Activated T-helper 1 cell treated with anti-CD3 and anti-CD28 coated beads, Interleukin-12 subunit alpha, Interleukin-12 subunit beta, Interleukin-2, Interleukin-4 antibody, amounts not matched to agents 30 ng/mL and 10 ng/mL and 1 ng/mL, durations not matched to agents 14 hours and 24 hours and 36 hours (primary cell): ENCODE measurements at places on chromosomes 7 and 10.

GRCh38 chr7:36202398-36202797 lies 49.3 kb downstream of the EEPD1 start:
- H3K27ac ChIP-seq, result no peak overlapping the region
- H3K4me1 ChIP-seq, result peaks cover 15% of the 10 kb centered on the region
- H3K4me3 ChIP-seq, result no peak overlapping the region
- no peak for DNase-seq
- no peaks in the 10 kb centered on the region for H3K36me3 ChIP-seq
- H3K27me3 ChIP-seq, result peaks cover 3% of the 10 kb centered on the region

- peaks cover 2% of the 10 kb centered on the region for H3K27me3 ChIP-seq
- DNase-seq, result no peak
- H3K4me3 ChIP-seq, result no peak overlapping the region
- H3K27ac ChIP-seq, result no peak overlapping the region
Measured at GRCh38 chr10:89625041-89625765, 19.8 kb downstream of the PANK1 start.

DNA sequence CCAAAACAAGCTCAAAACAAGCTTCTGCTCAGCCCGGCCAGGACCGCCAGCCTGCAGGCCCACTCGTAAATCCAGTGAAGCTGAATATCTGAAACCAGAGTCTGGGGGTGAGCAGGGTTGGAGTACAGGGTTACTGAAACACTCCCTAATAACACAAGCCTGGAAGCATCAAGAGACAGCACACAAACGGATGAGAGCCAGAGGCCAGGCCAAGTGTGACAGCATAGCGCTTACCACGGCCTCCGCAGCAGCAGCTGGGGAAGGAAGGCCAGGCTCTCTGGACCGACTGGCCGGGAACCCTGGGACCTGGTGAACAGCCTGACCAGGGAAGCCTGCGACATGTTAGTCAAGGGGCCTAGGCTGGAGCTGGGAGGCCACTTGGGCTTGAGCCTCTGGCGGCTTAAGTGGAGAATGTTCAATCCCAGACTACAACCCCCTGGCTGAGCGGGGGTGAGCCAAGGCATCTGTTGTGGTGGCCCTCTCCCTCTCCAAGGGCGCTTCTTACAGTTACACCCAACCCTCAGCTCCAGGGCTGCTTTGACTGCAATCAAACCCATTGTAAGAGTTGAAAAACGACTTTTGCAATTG lies 21.7 kb upstream of the RNF32 start:
- peaks cover 54% of the 10 kb centered on the region for H3K27me3 ChIP-seq
- DNase-seq, result no peak
- no peak overlapping the region for H3K27ac ChIP-seq
- peaks cover 22% of the 10 kb centered on the region for H3K4me1 ChIP-seq
- H3K36me3 ChIP-seq, result peaks cover 11% of the 10 kb centered on the region

DNA sequence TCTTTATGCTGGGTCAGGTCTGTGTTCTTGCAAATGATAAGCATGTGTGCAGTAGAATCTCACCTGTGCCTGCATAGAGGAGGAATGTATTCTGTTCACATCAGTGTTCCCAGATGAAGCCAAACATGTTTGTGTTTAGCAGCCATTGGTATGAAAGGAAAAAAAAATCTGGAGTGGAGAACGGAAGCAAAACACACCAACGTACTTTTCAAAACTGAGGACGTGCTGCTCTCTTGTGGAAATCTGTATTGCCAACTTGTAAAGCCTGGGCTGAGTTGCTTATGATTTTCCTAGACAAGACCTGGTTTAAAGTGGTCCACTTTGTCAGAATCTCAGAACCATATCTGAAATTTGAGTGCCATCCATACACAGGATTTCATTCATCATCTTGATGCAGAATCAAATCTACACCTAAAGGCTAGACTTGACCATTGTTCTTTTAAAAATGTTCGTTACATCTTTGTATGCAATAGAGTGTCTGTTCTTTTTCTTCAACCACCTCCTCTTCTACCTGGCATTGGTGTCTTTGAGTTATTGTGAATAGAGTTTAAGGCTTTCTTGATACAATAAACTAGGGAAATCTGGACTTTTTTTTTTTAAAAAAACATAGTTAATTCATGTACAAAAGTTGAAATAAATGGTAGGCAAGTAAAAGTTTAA lies 367.7 kb downstream of the PHF14 start:
- no peak for DNase-seq
- no peaks in the 10 kb centered on the region for H3K4me1 ChIP-seq
- H3K4me3 ChIP-seq, result no peak overlapping the region
- no peaks in the 10 kb centered on the region for H3K27me3 ChIP-seq

DNA sequence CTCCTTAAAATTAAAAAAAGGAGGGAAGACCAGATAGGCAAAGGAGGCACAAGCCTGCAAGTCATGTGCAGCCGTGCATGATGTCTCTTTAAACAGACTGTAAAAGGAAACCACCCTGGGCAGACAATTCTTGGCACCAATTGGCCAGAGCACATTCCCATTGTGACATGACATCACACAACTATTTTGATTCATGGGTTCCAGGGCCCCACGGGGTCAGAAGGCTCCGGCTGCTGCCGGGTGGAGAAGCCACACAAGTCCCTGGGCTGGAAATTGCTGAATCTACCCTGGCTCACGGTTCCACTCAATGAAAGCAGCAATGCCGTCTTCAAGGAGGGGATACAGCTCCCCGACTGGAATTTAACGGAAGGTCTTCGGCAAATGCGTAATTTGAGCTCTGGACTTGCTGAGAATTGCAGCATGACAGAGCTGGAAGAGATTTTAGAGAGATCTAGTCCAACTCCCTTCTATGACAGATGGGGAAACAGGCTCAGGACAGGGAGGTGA lies 140.5 kb downstream of the PRKAG2 start:
- peaks cover 2% of the 10 kb centered on the region for H3K27me3 ChIP-seq
- DNase-seq, result no peak
- H3K4me3 ChIP-seq, result no peak overlapping the region

DNA sequence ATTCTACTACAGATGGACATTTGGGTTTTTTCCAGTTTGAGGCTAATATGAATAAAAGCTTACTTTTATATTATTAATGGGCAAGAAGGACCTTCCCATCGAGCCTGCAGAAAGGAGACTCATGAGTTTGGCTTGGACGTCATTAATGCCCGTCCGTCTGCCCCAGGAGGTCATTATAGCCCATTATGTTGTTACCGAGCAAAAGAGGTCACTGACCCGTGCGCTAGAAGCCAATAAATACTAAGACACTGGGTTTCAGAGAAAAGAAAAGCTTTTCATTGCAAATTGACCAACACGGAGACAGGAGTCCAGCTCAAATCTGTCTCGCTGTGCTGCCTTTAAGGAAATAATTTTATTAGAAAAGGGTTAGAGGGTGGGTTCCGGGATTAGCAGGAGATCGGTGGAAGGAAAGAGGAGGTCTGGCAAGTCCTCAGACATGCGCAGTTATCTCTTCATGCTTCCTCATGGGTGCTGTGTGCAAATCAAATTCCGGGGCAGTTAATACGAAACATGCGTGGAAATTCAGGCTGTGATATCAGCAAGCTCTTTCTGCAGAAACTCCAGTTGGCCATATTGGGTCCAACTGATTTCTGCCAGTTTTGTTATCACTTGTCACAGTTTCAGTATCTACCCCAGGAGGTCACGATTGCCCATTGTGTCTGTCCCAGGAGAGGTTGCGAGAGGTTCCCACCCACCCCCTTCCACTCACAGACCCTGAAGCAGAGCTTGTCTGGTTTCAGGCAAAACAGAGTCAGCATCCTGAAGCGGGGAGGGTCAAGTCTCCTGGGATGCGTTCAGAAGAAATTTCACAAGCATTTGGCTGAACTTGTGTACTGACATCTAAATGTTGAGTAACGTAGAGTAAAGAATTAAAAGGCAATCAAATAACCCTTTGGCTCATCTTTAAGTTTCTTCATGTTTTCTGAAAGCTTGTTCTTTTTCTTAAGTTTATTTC lies 1.1 kb upstream of the GALNTL5 start:
- H3K36me3 ChIP-seq, result no peaks in the 10 kb centered on the region
- DNase-seq, result no peak
- peaks cover 2% of the 10 kb centered on the region for H3K27me3 ChIP-seq
- no peak overlapping the region for H3K4me3 ChIP-seq

DNA sequence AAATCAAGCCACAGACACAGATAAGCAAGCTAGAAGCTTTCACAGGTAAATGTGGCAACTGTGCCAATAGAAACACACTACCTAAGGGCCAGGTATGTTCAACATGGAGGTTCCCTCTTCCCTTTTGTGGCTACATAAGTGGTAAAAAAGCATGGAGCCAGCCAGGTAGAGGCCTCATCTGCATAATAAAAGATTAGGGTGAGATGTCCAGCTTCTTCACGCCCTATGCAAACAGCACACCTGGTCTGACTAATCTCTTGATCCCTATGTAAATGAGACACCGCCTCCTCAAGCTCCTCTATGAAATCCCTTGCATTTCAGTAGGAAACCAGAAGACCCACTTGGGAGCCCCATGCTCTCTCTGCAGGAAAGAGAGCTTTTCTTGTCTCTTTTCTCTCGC lies 282.2 kb downstream of the NEBL start:
- H3K36me3 ChIP-seq, result no peaks in the 10 kb centered on the region
- no peak for DNase-seq
- H3K27ac ChIP-seq, result no peak overlapping the region

DNA sequence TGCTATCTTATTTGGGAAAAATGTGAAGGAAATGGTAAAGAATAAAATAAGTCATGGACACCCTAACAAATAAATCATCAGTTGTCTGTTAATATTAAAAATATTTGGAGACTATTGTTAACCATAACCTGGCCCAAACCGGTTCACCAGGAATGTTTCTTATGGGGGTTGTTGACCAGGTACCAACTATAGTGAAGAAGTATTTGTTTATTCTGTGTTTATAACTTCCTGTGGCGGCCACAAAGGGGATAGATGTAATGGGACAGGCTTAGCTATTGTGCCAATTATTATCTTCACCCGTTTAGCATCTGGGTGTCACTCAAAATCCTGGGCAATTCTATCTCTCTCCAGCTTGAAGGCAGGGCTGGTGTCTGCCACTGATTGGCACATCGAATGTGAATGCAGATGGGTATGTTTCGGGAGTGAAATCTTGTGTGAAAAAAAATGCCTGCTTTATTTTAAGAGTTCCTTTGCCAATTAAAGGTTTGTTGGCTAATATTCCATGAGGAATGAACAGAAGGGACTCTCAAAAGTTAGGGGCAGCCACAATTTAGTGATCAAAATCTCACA lies 500.9 kb downstream of the ARL4A start:
- DNase-seq, result no peak
- H3K36me3 ChIP-seq, result no peaks in the 10 kb centered on the region
- no peak overlapping the region for H3K27ac ChIP-seq
- H3K27me3 ChIP-seq, result no peaks in the 10 kb centered on the region

DNA sequence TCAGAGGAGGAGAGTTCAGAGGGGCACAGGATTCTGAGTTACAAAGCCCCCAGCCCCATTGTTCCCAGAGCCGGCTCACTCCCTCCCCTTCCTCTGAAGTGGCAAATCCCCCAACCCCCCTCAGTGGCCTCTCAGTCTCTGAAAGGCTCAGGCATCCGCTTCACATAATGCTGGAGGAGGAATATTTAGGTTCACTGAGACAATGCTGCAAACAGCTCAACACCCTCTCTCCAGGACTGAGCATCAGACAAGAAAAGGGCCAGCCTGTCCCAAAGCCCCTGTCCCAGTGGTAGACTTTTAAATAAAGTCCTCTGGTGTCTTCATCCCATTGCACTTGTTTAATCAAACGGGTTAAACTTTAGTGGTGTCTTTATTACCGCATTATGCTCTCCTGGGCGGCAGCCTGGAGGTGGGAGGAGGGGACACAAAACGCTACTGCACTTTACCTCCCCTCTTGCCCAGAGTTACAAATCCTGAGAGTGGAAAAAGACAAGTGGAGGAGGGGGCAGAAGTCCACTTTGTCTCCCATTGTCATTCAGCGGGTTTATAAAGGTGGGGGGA lies 257.9 kb downstream of the FGFR2 start:
- H3K36me3 ChIP-seq, result no peaks in the 10 kb centered on the region
- no peak for DNase-seq
- peaks cover 2% of the 10 kb centered on the region for H3K27me3 ChIP-seq

DNA sequence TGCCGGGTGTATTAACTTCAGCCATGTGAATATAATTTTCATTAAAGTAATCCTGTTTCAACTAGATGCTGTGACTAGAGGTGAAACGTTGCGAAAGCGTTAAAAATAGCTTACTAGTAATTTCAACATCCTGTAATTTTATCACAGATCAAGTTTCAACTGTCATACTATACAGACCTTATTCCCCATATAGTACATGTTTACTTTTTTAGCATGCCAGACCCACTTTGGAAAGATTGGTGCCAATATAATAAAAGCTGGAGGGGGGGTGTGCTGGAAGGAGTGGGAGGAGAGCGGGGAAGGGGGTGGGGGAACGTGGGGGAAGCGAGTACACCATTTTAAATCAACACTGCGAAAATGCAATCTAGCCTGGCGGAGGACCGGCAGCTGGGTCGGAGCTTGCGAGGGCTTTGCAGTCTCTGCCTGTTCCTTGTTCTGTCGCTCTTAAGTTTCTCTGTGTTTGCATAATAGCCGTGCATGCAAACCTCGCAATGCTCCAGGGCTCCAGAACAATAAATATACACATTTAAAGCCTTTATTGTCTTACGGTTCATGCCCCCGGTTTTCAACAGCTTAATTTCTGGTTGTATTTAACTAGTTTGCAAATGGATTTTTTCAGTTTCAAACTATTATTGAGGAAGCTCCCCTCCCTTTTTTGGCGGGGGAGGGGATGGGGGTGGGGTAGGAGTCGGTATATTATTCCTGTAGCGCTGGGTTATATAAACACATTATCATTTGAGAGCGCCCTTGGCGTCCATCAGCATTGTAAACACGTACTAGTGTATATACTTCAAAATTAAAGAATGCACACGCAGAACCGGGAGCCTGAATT lies 1.3 kb upstream of the ARID5B start:
- peak overlapping the region; percentile 97 for H3K4me3 ChIP-seq
- H3K27me3 ChIP-seq, result no peaks in the 10 kb centered on the region
- H3K4me1 ChIP-seq, result peaks cover 49% of the 10 kb centered on the region
- H3K36me3 ChIP-seq, result peaks cover 9% of the 10 kb centered on the region

GRCh38 chr7:32661501-32661900 lies 166.2 kb downstream of the AVL9 start:
- no peak for DNase-seq
- H3K36me3 ChIP-seq, result no peaks in the 10 kb centered on the region
- no peak overlapping the region for H3K4me3 ChIP-seq
- no peak overlapping the region for H3K27ac ChIP-seq
- no peaks in the 10 kb centered on the region for H3K4me1 ChIP-seq
- peaks cover 13% of the 10 kb centered on the region for H3K27me3 ChIP-seq

DNA sequence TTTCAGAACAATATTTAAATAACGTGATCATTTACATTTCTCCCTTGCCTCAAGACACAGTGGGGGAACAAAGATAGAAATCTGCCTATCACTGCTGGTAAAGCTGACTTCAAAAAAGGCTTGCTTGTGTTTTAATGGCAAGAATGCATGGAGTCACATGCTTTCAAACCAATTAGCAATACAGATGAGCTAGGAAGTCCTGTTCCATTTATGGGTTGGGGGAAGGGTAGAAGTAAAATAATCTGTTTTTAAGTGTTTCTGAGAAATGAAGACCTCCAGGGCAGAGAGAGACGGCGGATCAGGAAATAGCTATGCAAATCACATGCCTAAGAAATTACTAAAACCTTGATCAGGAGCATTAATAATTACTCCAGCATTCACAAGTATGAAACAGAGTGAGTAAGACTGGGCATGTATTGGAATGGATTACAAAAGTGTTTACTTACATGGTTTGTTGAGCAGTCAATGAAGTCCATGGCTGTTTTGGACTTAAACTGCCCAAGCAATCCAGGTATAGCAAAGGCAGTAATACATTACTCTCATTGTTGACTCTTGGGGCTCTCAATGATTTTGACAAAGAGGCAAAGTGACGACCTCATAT lies 142.0 kb downstream of the ARID5B start:
- peak overlapping the region; percentile 85 for H3K27ac ChIP-seq
- no peak for DNase-seq
- peaks cover 98% of the 10 kb centered on the region for H3K4me1 ChIP-seq
- peaks cover 33% of the 10 kb centered on the region for H3K36me3 ChIP-seq
- peak overlapping the region; percentile 43 for H3K4me3 ChIP-seq
